ENCODE measurements at places on chromosomes 2 and 18. TPM values are rescaled to one million over a fixed set of nuclear protein-coding genes. Genes with fewer than 3 reads are reported as not detected.

GRCh38 chr18:65477455-65477854, 273.4 kb upstream of the CDH7 start:
- DNase-seq = no peak

Gene CPLX4
- not detected for total RNA-seq

- no peak for DNase-seq
Observed at GRCh38 chr2:212416086-212416485, 122.5 kb downstream of the ERBB4 start.

- no peak for DNase-seq
Observed at GRCh38 chr18:23897291-23897690, 117.3 kb upstream of the TTC39C start.

Gene TMEM37
- not detected for total RNA-seq

GRCh38 chr2:171509945-171510731, 12.1 kb upstream of the CYBRD1 start:
- no peak for DNase-seq

DNA sequence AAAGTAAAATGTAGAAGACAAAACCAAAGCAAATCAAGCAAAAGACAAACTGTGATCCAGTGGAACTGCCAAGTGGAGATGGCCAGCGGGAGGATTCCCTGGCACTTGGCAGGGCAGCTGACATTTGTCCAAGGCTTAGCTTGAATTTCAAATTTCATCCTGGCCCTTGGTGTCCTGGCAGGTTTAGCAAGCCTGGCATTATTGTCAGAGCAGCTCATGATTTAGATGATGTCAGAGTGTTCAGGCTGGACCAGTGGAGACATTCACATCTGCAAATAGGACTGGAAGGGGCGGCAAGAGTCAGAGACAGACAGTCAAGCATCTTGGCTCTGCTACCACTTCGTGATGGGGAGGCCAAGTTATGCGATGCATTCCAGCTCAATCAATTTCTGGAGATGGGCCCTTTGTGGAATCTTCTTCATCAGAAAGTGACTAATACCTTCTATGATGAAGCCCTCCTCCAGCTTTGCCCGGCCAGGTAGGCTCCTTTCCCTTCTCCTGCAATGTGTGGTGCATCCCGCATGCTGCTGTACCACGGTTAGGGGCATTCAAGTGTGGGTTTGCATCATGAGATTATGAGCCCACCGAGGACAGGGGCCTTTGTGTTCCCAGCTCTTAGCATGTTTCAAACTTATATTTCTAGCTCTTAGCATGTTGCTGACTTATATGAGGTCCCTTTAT, 199.7 kb downstream of the ANKRD30B start:
- no peak for DNase-seq

Gene FBXO48
- 0.80 TPM for total RNA-seq

Measured in Daoy (cell line).